ENCODE measurements at places on chromosomes 2 and 18. TPM values are rescaled to one million over a fixed set of nuclear protein-coding genes. Genes with fewer than 3 reads are reported as not detected.
A peak's percentile ranks its signal among the peaks of the same experiment; 100 is the strongest.

- ATAC-seq, result peak; percentile 88
Observed at GRCh38 chr2:237482485-237482884, 4.6 kb upstream of the MLPH start.

Gene CCDC178
- total RNA-seq, result 0.27 TPM

GRCh38 chr2:172970660-172971059, 105.0 kb upstream of the MAP3K20 start:
- no peak for ATAC-seq

DNA sequence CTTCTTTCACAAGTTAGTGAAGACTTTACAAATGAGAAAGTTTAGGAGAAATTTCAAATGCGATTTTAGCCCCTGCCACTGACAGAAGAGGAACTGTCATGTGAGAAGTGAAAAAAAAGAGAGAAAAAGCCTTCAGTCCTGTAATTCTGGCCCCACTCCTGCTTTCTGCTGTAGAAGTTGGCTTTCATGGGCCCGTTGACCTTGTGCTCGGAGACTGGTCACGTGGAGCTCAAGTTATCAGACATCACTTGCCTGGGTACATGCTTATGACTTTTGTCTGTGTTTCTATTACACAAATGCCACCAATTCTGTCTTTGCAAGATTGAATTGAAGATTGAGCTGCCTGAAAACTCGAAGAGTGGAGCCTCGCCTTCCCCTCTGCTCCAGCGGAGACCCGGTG, 749.9 kb downstream of the BCL11A start:
- ATAC-seq, result no peak

Gene KIF5C
- 5.4 TPM for total RNA-seq

DNA sequence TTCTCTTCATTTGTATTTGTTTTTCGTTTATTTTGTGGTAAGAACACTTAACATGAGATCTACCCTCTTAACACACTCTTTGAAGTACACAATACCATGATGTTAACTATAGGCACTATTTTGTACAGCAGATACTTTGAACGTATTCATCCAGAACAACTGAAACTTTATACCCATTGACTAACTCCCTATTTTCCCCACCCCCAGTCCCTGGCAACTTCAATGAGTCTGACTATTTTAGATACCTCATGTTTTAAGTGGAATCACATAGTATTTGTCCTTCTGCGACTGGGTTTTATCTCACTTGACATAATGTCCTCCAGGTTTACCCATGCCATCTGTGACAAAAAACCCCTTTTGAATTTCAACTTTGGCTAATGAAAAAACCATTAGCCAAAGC, 356.3 kb upstream of the CDH20 start:
- no peak for ATAC-seq

GRCh38 chr18:44051026-44051425, 629.7 kb upstream of the SETBP1 start:
- no peak for ATAC-seq

DNA sequence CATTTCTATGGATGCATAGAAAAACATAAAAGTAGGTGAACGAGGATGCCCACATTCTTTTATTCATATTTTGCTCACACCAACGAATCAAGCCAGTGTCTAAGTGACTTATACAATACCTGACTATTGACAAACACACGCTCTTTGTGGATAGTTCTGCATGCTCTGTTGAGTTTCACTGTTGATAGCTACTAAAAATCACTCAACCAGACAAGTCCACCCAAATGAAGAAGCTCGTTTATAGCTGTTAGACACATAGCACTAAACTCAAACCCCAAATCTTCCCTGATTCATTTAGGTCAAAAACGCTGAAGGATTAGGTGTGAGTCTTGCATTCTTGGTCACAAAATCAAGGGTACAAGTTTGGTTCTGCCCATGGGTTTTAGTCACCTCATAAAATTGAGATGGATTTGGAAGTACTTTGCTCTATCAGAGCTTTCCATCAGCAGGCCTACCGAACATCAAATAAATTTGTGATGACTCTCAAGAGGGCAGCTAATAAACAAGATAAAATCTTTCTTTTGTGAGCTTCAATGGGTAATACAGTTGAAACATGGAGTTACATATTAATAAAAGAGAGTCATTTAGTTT, 92.7 kb upstream of the ETAA1 start:
- no peak for ATAC-seq

GRCh38 chr2:46857871-46858701, 57.5 kb downstream of the MCFD2 start:
- ATAC-seq, result no peak

DNA sequence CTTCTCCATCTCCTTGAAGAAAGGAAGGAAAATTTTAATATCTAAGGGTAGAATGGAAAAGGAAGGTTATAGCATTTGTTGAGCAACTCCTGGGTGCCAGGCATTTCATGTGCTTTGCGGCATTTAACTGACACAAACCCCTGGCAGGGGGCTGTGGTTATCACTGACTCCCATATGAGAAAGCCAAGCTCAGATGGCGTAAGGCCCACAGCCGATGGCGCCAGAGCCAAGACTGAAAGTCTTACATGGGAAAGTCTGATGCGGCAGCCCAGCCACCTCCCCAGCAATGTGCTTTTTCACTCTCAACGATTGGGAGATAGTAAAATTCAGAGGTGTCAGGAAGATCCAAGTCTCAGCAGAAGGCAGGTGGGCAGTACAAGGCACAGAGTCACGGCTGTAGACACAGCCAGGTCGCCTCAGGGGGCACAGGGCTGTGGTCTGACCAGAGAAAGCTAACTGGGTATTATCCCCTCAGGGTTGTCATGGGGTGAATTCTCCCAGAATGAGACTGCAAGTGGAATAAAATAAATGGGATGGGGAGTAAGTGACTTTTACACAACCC, 324.2 kb upstream of the NCKAP5 start:
- no peak for ATAC-seq

GRCh38 chr2:135845257-135845656, 8.3 kb upstream of the LCT start:
- ATAC-seq, result no peak

GRCh38 chr2:163709270-163709669, 26.5 kb downstream of the FIGN start:
- no peak for ATAC-seq

DNA sequence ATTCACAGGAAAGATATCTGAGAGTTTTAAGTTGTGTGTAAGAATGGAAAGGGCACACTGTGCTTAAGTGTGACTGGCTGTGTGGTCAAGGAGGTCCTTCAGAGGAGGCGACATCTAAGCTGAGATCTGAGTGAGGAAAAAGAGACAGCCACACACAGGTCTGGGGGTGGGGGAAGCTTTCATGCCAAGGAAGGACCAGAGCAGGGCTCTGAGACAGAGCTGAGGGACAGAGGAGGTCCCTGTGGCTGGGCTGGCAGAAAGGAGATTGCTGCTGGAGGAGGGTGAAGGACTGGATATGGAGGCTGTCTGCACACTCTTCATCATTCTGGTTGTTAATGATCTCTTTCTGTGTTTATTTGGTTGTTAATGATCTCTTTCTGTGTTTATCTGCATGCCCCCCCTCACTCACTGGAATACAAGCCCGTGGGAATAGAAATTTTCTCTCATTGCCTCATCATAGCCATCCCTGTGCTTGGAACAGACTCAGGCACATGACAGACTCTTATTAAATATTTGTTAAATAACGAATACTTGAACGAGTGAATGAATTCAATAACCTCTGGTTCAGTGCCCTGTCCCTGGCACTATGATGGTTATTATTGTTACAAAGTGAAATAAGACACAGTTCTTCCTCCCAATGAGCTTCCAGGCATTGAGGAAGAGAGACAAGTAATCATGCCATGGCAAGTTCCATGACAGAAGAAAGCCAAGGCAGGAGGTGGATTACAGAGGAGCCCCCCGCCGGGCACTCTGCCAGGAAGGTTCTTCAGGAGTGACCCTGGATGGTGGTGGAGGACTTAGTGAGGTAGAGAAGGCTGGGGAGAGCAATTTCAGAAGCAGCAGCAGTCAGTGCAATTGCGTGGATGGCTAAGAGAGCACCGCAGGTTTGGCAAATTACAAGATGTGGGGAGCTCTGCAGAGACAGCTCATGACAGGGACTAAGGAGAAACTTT, 399.4 kb upstream of the HS6ST1 start:
- no peak for ATAC-seq

DNA sequence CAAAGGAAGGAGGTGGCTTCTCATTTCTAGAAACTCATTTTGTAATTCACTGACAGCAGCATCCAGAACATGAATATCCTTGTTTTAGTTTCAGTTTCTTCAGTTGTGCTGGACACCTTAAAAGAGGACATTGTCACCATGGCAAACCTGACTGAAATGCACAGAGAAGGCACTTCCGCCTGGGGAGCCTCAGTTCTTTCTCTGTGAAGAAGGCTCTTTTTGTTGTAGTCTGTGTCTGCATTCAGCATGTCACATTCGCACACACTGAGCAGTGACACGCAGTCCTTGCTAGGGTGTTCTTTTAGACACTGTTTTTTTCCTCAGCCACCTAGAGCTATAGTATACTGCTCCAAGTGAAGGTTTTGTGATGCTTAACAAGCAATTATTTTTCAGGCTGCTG, 9.5 kb upstream of the RPRM start:
- ATAC-seq, result no peak

DNA sequence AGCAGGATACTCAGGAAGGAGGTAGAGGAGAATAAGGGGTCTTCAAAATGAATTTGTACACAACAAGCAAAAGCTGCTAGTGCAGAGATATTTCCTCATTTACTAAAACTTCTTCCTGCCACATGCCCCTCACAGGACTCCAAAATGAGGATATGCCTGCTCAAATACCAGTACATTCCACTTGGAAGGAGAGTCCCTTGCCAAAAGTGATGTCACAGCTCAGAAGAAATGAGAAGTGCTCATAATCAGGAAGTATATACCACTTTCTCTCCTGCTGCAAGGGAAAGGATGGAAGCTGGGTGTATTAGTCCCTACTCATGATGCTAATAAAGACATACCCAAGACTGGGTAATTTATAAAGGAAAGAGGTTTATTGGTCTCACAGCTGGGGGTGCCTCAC, 87.7 kb upstream of the FSHR start:
- ATAC-seq, result no peak

DNA sequence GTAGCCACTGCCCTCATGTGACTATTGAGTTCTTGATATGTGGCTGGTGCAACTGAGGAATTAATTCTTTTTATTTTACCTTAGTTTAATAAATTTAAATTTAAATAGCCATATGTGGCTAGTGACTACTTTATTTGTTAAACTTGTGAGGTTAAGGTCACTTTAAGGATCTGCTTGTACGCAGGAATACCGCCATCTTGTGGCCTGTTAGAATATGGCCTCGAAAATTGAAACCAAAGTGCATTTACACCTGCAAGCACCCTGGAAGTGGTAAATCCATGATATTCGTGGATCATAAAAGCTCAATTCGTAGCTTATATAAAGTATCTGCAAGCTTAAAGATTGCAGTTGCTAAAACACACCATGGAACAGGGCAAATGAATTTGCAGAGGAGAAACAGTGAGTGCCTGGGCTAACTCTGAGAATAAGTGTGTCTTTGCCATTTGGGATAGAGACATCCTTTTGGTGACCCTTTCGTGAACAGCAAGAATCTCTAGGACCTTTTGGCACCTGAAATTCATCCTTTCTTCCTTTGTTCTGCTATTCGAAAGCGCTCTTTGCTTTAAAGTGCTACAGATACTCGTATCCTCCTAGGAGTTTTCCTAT, 59.9 kb upstream of the REG3A start:
- no peak for ATAC-seq

DNA sequence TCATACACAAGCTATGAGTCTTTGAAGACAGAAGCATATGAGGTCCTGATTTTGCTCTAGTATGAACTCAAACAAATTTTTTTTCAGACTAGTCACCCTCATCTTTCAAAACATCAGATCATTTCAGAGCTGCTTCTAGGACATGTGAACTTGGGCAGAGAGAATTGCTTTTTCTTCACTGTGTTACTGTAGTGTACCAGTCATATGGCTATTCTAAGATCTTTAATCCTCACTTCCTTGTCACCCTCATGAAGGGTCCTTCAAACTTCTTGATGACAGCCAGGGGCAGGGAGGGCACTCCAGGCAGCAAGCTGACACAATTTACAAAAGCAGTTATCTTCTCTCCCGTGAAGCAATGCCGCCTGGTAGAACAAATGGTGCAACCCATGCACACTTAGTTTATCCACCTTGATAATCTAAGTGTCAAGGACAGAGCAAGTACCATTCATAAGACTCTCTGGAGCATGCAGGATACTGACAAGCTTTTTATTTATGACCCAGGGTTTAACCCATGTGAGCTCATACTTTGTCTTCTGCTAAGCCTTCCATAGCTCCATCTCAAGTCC, 200.6 kb downstream of the DPP10 start:
- no peak for ATAC-seq

Gene UCN
- 2.3 TPM for total RNA-seq

DNA sequence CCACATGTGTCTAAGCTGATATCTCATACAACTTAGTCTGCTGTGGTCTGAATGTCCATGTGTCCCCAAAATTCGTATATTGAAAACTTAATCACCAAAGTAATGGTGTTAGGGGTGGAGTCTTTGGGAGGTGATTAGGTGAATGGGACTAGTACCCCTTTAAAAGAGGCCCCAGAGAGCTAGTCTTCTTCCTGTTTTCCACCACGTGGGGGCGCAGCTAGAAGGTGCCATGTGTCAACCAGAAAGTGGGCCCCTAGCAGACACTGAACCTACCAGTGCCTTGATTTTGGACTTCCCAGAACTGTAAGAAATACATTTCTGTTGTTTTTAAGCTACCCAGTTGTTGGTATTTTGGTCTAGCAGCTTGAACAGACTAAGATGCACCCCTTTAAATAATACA, 86.6 kb downstream of the ASB1 start:
- no peak for ATAC-seq

Gene SH3RF3
- 10.9 TPM for total RNA-seq

Gene HOXD11
- total RNA-seq, result not detected

DNA sequence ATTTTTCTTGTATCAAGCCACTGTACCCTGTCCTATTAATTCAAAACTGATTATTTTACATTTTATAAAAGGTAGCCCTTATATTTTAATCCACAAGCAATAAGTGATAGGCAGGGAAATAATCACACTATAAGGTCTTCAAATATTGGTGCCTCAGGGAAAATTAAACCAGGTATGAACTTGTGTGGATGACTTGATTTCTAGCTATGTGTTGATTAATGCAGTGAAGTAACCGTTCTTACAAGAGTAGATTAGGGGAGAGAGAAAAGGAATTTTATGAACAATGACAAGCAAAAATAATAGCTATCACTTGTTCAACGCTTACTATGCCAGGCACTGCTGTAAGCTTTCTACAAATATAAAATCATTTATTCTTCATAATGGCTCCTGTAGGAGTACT, 199.6 kb downstream of the PTGR3 start:
- no peak for ATAC-seq

GRCh38 chr2:201320701-201321100, 36.4 kb downstream of the FLACC1 start:
- no peak for ATAC-seq

Gene ZSWIM2
- not detected for total RNA-seq

GRCh38 chr2:21011453-21011852, 32.4 kb downstream of the APOB start:
- no peak for ATAC-seq

GRCh38 chr2:205290299-205290698, 392.0 kb upstream of the NRP2 start:
- no peak for ATAC-seq

Gene ZNF521
- total RNA-seq, result 12.3 TPM
